Naive thymus-derived CD8-positive, alpha-beta T cell (primary cell): ENCODE measurements at places on chromosomes 12 and 14. TPM values are rescaled to one million over a fixed set of nuclear protein-coding genes. Genes with fewer than 3 reads are reported as not detected.

The CCDC88C gene
- 300 TPM for total RNA-seq

DNA sequence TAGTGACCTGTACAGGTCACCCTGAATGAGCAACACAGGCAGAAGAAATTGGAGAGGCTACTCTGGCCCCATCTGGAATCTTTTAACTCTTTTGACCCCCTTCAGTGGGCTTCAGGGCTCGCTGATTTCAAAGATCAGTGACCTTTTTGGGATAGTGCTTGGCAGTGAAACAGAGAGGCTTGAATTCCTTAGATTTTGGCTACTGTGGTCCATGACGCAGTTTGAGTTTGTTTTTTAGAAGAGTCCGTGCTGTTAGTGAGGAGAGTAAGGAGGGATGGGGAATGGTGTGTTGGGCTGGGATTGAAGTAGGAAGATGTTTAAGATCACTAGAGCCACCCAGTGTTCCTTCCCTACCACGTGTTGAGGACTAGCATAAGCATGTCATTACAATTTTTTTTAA, 16.5 kb downstream of the TMEM30B start:
- peaks cover 8% of the 10 kb centered on the region for H3K27me3 ChIP-seq
- DNase-seq: no peak
- peaks cover 3% of the 10 kb centered on the region for H3K4me1 ChIP-seq
- H3K4me3 ChIP-seq: no peak overlapping the region

DNA sequence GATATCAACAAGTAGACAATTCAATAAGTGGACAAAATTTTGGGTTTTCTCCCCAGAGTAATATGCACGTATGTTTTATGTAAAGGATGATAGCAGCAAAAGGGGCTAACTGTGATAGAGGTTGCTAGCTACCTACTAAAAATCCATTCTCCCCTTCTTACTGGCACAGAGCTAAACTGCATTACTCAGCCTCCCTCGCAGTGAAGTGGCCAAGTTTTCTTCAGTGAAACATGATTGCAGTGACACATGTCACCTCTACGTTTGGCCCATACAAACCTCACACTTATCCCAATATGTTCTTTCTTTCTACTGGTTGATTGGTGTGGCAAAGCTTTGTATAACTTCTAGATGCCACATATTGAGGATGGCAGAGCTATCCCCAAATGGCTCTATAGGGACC, 34.3 kb downstream of the GPR65 start:
- peaks cover 16% of the 10 kb centered on the region for H3K4me1 ChIP-seq
- H3K4me3 ChIP-seq: no peak overlapping the region
- H3K27ac ChIP-seq: no peak overlapping the region
- DNase-seq: no peak
- H3K36me3 ChIP-seq: no peaks in the 10 kb centered on the region
- no peaks in the 10 kb centered on the region for H3K27me3 ChIP-seq

GRCh38 chr14:105126981-105127329, 41.6 kb downstream of the JAG2 start:
- H3K27ac ChIP-seq: no peak overlapping the region
- no peak overlapping the region for H3K4me3 ChIP-seq
- H3K4me1 ChIP-seq: peaks cover 2% of the 10 kb centered on the region
- DNase-seq: no peak

The SERPINA1 gene
- not detected for total RNA-seq
